ENCODE measurements at places on chromosomes 4 and X.

DNA sequence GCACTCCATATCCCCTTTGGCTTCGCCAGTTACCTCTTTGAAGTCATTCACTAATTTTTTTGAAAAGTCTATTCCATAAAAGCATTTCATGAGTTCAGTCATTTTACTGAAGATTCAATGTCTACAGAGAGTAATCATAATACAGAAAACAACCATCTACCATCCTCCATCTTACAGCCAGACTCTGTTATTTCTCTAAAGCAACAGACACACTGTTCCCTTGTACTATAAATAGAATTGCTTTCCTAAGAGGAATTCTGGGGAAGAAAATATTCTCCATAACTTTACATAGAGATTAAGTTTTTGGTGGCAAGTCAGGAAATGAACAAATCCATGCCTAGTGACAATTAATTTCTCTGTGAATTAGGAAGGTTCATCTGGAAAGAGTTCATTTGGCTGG, 37.0 kb downstream of the XK start:
- DNase-seq: no peak
- no peak overlapping the region for H3K27ac ChIP-seq
- H3K4me3 ChIP-seq: no peak overlapping the region
- peaks cover 7% of the 10 kb centered on the region for H3K27me3 ChIP-seq

DNA sequence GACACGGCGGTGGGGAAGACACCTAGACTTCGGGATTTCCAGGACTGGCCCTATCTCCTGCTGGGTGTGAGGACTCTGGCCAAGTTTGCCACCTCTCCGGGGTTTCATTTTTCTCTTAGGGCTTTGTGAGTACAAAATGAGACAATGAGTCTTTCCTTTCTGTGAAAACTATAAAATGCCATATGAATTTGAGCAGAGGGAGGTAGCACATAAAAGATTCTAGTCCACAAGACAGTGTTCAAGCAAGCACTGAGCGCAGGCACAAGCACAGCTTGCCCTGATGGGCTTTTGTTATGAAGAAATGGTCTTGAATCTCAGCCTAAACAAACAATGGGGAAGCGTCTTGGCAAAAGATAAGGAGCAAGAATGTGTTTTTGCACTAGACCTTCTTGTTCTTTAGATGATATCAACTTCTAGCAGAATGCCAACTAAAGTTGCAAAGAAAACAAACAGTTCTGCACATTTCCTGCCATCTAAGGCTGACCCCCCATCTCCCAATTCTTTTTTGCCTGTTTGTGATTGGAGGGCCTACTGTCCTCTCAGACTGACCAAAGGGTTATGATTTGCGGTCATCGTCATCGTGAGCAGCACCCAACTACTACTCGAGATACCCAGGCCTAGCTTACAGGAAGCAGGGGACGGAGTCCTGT, 73.0 kb upstream of the ZNF518B start:
- H3K4me3 ChIP-seq: no peak overlapping the region
- H3K27me3 ChIP-seq: peaks cover 21% of the 10 kb centered on the region

DNA sequence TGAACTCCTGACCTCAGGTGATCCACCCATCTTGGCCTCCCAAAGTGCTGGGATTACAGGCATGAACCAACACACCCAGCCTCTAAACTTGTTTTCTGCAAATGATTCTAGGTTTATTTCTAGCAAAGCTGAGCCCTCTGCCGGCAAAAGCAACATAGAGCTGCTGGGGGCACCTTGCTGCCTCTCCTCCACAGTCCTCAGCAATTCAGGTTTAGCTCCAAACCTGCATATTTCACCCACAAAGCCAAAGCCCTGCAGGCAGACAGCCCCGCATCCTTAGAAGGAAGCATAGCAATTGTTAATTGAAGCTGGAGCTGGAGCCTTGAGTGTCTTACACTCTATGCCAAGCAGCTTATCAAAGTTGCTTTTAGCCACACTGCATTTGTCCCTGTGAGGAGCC, 24.9 kb upstream of the OCIAD2 start:
- DNase-seq: no peak
- H3K27me3 ChIP-seq: no peaks in the 10 kb centered on the region
- peaks cover 1% of the 10 kb centered on the region for H3K4me1 ChIP-seq
- H3K4me3 ChIP-seq: no peak overlapping the region

DNA sequence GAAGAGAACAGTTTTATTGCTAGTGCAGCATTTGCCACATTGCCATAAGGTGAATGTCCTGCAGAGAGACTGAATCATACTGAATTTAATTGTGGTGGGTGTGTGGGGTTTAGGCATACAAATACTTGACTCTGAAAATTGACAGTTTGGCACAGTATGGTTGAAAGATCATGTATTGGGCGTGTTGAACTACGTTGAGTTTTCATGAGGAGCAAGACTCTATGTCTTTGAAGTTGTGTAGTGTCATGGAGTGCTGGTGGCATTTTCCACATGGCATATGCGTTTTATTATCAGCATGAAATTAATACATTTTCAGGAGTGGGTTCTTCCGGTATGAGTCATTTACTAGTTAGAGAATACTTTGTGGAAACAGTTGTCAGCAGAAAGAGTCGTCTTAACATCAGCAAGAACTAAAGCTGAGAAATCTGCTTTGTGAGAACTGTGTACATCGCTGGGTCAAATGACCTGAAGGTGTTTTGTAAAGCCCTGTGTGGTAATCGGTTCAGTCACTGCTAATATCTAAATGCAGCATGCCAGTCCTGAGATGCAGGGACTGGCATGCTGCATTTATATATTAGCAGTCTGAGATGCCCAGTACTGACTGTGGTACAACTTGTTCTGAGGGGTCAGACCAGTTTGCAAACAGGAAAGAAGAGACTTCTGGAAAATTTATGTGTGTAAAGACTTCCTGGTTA, 50.3 kb downstream of the ARHGAP10 start:
- peaks cover 12% of the 10 kb centered on the region for H3K36me3 ChIP-seq
- H3K27me3 ChIP-seq: no peaks in the 10 kb centered on the region
- no peak overlapping the region for H3K4me3 ChIP-seq
- H3K27ac ChIP-seq: no peak overlapping the region
- no peak for DNase-seq

DNA sequence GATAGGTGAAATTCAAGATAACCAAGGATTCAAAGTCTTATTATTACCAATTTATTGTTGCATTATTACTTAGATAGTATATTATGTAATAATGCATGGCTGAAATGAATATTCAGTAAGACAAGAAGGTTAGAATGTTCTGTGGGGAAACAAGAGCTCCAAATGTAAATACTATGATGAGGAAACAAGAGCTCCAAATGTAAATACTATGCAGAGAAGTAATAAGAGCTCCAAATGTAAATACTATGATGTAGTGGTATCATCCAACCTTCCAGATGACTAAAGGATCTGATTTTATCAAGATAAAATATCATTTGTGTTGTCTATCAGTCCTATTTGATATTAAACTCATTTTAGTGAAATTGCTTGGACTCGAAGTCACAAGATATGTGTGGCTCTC, 82.2 kb upstream of the PCDH18 start:
- H3K27me3 ChIP-seq: no peaks in the 10 kb centered on the region
- H3K36me3 ChIP-seq: no peaks in the 10 kb centered on the region
- H3K4me1 ChIP-seq: no peaks in the 10 kb centered on the region
- no peak for DNase-seq
- no peak overlapping the region for H3K4me3 ChIP-seq

DNA sequence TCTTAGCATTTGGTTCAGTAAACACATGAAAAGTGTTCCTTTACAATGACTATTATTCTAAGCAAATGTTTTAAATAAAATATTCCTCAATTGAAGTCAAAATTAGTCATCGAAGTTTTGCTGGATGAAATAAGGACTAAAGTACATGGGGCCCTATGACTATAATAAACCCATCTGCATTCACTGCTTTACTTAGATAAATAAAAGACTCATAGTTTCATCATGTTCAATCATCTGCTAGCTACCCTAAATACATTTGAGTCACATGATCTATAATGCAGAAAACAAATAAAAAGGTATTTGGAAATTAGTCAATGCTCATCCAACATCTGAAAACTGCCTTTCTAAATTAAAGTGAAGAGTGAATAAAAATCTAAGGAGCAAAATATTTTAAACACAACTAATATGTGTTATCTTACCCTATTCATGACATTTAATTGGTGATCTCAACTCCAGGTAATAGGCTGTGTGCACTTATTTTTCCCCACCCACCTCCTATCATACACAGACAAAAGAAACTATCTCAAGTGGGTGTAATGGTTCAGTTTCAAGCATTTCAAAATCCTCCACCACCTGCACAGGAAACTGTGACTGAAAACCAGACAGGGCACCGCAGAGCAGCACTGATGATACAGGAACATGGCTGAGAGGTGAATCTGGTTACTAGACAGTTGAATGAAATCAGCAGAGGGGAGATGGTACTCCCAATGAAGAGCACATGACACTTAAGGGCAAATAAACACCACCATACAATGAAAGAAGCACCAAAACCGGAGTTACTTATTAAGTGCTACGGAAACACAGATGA, 78.6 kb downstream of the CAMK2D start:
- no peaks in the 10 kb centered on the region for H3K27me3 ChIP-seq
- peak overlapping the region; percentile 49 for H3K4me3 ChIP-seq
- peaks cover 32% of the 10 kb centered on the region for H3K4me1 ChIP-seq
- DNase-seq: peak; percentile 38
- H3K27ac ChIP-seq: peak overlapping the region; percentile 76

DNA sequence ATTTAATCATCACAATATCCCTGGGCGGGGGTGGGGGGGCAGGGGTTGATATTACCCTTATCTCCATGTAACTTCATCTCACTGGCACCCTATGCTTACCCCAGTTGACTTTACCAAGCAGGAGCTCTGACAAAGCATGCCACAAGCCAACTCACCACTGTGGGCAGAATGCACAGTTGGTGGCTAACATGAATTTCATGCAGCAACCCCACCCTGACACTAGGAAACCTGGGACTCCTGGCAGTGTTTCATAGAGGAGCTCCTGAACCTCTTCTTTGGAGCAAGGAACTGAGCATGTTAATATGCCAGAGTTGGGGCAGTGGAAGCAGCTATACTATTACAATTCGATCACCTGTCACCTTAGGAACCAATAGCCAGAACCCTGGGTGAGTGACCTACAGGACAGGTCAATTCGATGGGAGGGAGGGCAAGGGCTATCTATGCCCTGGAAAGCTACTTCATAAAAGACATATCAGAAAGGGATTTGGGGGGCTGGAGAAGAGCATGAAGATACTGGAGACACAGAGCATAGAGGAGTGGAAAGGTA, 97.2 kb upstream of the ACSL4 start:
- no peaks in the 10 kb centered on the region for H3K4me1 ChIP-seq
- no peak overlapping the region for H3K4me3 ChIP-seq
- no peaks in the 10 kb centered on the region for H3K36me3 ChIP-seq
- no peaks in the 10 kb centered on the region for H3K27me3 ChIP-seq
- H3K27ac ChIP-seq: no peak overlapping the region

DNA sequence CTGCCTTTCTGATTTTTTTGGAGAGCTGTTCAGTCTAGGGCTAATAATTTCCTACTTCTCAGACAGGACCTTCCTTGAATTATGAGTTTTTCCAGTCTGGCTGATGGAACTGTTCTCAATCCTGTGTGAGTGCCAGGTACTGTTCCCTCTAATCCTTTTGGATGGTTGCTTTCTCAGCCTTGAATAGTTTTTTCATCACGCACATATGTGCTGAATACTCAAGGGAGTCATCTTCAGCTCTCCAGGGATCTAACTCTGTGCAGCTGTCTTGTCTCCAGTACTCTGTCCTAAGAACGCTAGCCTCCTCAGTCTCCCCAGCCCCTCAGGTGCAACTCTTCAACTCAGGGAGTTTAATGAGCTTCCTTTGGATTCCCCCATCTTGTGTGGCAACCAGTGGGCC, 93.2 kb downstream of the GASK1B start:
- no peaks in the 10 kb centered on the region for H3K36me3 ChIP-seq
- H3K27ac ChIP-seq: no peak overlapping the region
- H3K4me1 ChIP-seq: no peaks in the 10 kb centered on the region
- DNase-seq: no peak

DNA sequence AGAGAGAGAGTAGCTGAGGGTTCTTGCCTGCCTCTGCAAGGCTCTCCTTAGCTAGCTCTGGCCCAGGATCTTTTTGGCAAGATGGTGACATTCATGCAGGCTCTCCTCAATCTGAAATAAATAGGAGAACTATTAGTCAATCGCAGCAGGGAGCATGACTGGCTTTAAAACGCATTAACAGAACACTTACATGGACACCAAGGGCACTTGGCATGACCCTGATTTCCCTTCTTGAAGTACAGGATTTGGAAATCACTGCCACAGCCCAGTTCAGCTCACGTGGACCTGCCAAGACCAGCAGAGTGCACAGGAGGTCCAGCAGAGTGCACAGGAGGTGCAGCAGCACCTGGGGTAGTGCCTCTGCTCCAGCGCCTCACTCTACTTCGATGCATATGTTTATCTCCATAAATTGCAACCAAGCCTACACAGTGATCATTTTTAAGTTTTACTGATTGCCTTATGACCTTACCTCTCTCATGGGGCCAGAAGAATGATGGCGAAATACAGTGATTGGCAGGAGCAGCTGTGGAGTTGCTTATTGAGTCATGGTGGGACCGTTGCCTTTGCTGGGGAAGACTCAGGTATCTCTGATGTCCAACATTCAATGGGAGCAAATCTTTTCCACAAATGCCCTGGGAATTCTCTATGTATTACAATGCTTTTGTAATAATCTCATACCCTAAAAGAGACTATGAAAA, 122.4 kb downstream of the SYNPO2 start:
- no peak overlapping the region for H3K27ac ChIP-seq
- H3K4me3 ChIP-seq: no peak overlapping the region
- DNase-seq: no peak
- H3K27me3 ChIP-seq: peaks cover 15% of the 10 kb centered on the region
- H3K4me1 ChIP-seq: no peaks in the 10 kb centered on the region
